Smooth muscle cell of the brain vasculature (primary cell): ENCODE measurements at places on chromosomes 2 and 18.

GRCh38 chr2:230137902-230138539 lies 69.3 kb upstream of the SLC16A14 start:
- no peak for DNase-seq

DNA sequence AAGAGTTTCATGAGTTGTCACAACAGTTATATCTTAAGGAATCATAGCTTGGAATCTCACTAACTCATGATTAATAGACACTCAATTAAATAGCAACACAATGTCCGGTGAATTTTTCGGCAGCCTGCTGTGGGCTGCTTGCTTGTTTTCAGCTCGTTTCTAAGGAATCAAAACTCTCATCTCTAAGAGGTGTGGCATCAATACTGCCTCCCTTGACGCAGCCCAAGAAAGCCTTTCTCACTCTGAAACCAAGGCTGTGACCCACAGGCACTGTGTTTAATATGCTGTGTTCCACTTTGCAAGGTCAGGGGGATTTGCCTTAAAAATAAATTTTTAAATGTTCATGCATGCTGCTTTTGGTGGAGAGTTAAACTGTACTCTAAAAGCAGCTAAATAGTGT lies 5.4 kb downstream of the DCC start:
- no peak for DNase-seq

DNA sequence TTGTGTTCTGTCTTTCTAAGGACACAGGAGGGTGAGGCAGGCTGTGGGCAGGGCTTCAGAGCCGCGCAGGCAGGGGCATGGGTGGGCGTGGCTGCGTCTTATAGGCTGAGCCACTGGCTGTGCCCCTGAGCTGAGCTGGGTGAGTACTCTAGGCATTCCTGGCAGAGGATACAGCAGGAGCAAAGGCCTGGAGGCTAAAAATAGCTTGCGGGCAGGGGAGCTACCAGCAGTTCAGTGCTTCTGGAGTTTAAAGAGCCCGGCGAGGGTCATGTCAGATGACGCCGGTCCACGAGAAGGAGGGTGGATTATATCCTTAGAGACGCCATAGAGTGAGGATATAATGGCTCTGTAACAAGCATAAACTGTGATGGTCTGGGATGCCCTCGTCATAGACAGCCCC lies 31.5 kb upstream of the PDIA6 start:
- DNase-seq, result peak; percentile 2

GRCh38 chr18:12406371-12407111 lies 1.2 kb upstream of the PRELID3A start:
- DNase-seq, result no peak

DNA sequence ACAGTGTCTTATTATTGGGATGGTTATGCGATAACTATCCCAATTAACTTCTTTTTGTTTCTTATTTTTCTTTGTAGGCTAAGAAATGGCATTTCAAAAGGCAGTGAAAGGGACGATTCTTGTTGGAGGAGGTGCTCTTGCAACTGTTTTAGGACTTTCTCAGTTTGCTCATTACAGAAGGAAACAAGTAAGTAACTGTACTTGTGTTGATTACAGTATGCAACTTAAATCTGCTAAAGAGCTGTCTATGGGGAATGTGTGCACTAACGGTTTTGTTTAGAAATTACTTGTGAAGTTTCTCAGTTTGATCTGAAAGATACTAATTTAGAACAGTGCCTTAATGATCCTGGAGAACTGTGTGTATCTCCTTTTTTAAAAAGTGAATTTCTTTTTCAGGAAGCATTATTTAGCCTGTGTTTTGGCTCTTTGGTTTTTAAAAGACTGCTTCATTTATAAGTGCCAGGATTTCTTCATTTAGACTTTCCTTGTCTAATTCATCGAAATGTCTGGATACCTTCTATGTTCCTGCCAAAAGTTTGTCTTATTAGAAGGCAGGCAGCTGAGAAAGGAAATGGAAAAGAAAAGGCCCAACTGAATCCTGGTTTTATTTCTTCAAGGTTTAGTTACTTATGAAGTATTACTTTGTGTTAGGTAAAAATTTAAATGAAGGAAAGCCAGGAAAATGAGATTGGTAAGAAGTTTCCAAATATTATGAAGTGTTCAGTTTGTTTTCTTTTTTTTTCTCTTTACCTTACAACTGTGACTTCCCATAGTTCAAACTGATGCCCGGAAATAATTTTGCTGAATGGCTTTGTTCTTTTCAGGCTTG lies 40.1 kb downstream of the GPD2 start:
- no peak for DNase-seq
